ENCODE measurements at places on chromosomes 2 and 18. TPM values are rescaled to one million over a fixed set of nuclear protein-coding genes. Genes with fewer than 3 reads are reported as not detected.
A peak's percentile ranks its signal among the peaks of the same experiment; 100 is the strongest.

The TXNDC2 gene
- not detected for total RNA-seq

The LCT gene
- not detected for total RNA-seq

- H3K27me3 ChIP-seq: no peaks in the 10 kb centered on the region
- no peaks in the 10 kb centered on the region for H3K4me1 ChIP-seq
- no peaks in the 10 kb centered on the region for H3K36me3 ChIP-seq
- H3K4me3 ChIP-seq: no peak overlapping the region
- DNase-seq: no peak
Observed at GRCh38 chr2:124975648-124976047, 950.6 kb downstream of the CNTNAP5 start.

GRCh38 chr2:221517696-221518151 lies 54.4 kb downstream of the EPHA4 start:
- H3K4me3 ChIP-seq: no peak overlapping the region
- H3K27me3 ChIP-seq: no peaks in the 10 kb centered on the region
- H3K27ac ChIP-seq: peak overlapping the region; percentile 15

DNA sequence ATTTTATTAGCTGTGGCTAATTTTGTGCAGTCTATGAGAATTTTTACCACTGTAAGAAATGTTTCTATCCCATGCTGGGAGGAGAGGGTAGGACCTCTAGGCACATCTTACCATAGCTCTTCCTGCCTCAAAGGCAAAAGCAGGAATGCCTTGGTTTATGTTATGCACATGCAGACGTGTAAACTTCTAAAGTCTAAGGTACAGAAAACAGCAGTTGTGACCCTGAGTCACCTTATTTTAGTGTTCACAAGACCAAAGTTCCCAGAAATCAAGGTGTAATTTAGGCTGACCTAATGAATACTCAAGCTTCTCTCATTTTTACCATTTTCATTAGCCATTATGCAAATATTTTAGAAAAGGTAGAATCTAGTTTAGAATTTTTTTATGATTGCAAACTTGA lies 15.4 kb upstream of the WIPF1 start:
- no peaks in the 10 kb centered on the region for H3K27me3 ChIP-seq
- no peaks in the 10 kb centered on the region for H3K36me3 ChIP-seq
- H3K4me1 ChIP-seq: peaks cover 46% of the 10 kb centered on the region
- no peak overlapping the region for H3K27ac ChIP-seq
- no peak for DNase-seq

The METAP1D gene
- 11.3 TPM for total RNA-seq

The INHA gene
- not detected for total RNA-seq

GRCh38 chr2:162480067-162480466 lies 136.1 kb downstream of the GCA start:
- DNase-seq: no peak
- H3K36me3 ChIP-seq: no peaks in the 10 kb centered on the region
- no peaks in the 10 kb centered on the region for H3K27me3 ChIP-seq
- H3K27ac ChIP-seq: no peak overlapping the region
- H3K4me1 ChIP-seq: peaks cover 10% of the 10 kb centered on the region

DNA sequence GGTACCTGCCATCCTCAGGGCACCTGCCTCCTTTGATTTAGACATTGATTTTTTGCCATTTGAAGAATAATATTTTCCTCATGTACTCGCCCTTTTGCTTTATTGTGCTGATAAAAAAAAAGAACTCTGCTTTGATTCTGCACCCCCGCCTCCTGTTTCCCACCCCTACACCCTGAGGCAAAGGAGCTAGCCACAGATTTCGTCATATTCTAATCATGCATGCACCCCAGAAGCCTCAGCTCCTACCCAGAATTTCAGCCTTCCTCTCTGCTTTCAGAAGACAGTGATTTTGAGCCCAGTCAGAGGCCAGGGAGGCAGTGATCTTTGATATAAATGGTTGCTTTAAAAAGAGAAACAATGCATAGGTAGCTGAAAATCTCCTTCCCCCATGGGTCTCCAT lies 329.0 kb downstream of the PTPRM start:
- DNase-seq: no peak
- peaks cover 3% of the 10 kb centered on the region for H3K4me1 ChIP-seq
- H3K4me3 ChIP-seq: no peak overlapping the region
- H3K27me3 ChIP-seq: no peaks in the 10 kb centered on the region
- no peaks in the 10 kb centered on the region for H3K36me3 ChIP-seq

DNA sequence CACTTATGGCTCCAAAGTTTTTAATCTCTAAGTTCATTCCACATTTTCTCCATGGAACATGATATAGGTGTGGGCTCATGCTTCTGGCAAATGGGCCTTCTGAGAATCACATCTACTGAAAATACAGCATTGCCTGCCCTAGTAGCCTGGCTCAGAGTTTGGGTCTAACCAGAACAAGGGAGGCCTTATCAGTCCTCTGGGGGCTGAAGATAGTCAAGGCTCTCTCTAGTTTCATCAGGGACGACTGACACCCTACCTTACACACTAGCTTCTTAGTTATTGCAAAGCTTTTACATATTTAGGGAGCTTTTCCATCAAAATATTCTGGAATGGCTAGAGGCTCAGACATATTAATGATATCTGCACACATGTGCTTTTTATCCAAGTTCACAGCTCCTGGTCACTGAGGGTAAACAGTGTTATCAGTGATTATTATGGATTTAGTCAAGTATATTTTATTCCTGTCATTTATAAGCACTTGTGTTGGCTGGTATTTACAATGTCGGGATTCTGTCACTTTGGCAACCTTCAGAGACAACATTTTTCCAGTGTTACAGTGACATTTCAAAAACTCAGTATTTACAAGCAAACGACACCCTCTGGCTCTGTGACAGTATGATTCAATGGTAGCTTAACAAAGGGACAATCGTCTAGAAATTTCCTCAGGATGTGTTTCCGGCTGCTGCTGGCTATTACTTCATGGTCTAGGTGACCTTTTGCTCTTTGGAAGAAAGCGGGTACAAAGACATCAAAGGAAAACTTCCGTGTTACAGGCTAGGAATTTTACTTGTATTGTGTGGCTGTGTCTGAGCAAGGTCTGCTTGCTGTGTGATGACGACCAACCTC lies 200.6 kb downstream of the TCF4 start:
- H3K36me3 ChIP-seq: peaks cover 17% of the 10 kb centered on the region
- H3K4me1 ChIP-seq: no peaks in the 10 kb centered on the region
- H3K27ac ChIP-seq: 0 out of 2 replicates have a peak overlapping the region, but pooled peaks have one; percentile 23
- H3K27me3 ChIP-seq: no peaks in the 10 kb centered on the region

The VWA3B gene
- not detected for total RNA-seq

- peaks cover 86% of the 10 kb centered on the region for H3K4me1 ChIP-seq
- no peak overlapping the region for H3K4me3 ChIP-seq
- H3K36me3 ChIP-seq: peaks cover 71% of the 10 kb centered on the region
- H3K27ac ChIP-seq: peak overlapping the region; percentile 89
- H3K27me3 ChIP-seq: no peaks in the 10 kb centered on the region
Observed at GRCh38 chr18:48545757-48546321, 7.0 kb downstream of the CTIF start.

Data from SJSA1 (cell line).